Fibroblast of upper back skin (primary cell): ENCODE measurements at places on chromosomes 5 and 9.

DNA sequence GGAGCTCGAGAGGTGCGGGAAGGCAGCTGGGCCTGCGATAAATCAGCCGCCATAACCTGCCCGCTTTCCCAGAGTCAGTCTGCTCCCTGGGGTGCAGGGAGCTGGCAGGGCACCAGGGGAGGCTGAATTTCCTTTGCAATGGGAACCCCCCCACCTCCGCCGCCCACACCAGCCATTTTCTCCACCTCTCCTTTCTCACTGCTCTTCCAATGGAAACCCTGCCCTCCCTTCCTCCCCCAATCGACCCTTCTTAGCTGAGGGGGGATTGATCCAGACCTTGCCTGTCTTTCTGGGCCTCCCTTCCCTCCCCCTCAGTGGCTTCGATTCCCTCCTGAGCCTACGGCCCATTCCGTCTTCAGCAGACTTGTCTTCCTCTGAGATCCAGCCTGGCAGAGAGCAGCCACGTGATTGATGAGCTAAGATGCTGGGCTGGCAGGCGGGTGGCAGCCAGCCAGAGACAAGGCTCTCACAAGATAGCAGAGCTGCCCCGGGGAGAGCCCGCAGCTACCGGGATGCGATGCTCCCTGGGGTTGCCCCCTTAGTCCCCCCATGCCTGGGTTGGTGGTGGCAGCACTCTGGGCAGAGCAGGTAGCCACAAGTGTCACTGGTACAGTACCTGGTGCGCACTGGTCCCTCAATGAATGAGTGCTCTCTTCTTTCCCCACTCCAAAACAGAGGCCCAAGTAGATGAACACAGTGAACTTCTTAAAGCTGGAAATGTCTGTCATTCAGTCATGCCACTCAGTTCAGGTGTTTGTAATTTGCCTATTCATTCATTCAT, 53.7 kb upstream of the FABP6 start:
- peak; percentile 26 for DNase-seq

DNA sequence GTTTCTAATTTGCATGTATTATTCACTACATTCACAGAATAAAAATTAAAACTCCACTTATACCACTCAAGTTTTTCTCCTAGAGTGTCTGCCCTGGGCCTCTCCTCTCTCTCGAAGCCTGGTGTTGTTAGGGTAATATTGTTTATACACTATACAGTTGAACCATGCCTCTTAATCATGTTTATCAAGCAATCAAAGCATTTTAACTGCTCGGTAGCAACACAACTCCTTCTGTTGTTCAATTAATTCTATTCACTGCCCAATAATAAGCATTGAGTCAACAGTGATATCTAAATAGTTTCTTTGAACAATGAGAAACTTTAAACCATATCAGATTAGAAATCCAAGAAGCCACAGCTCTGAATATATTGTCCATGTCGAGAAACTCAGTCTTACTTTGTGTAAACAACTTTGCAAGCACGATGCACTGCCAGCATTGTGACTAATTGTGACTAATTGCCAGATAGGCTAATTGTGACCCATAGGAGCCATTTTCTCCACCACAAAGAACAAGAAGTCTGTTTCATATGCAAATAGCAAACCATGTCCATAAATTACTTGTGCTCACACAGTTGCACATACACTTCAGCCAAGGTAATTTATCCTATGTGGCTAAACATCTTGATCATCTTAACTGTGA, at the start of gene DNAH5:
Gene DNAH5, minus strand, starts transcription at position 129 of the 640 bp plus-strand sequence. CDS start 250 bp downstream, outside the sequence.
- no peak for DNase-seq

DNA sequence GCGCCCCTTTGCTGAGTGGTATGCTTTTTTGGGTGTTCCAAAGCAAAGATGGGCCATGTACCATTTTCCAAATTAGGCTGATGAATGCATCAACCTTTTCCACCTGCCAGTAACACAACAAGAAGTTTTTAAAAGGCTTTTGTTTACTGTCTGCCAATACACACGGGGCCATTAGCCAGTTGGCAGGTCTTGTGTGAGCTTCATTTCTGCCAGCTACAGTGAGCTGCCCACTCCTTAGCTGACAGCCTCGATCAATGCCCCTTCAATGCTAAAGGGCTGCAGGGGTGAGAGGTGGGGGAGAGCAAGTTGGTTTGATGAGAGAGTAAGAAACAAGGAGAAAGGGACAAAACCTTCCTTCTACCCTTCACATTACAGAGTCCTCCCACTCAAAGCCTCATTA, 128.7 kb downstream of the C5orf15 start:
- DNase-seq = no peak

DNA sequence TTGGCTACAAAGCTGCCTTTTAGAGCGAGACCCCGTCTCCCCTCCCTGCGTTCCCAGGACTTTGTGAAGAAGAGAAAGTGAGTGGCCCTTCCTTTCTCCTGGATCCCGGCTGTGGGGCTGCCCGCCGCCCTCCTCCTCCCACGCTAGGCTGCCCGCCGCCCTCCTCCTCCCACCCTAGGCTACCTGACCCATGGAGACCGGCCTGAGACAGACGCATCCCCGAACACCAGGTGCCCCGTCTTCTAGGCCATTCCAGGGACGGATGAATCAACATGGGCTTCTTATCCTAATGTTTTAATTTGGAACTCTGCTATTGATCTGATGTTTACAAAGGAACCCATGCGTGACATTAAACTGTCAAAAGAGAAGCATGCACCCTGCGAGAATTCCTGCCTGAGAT, 117.3 kb upstream of the LPCAT1 start:
- DNase-seq = no peak

DNA sequence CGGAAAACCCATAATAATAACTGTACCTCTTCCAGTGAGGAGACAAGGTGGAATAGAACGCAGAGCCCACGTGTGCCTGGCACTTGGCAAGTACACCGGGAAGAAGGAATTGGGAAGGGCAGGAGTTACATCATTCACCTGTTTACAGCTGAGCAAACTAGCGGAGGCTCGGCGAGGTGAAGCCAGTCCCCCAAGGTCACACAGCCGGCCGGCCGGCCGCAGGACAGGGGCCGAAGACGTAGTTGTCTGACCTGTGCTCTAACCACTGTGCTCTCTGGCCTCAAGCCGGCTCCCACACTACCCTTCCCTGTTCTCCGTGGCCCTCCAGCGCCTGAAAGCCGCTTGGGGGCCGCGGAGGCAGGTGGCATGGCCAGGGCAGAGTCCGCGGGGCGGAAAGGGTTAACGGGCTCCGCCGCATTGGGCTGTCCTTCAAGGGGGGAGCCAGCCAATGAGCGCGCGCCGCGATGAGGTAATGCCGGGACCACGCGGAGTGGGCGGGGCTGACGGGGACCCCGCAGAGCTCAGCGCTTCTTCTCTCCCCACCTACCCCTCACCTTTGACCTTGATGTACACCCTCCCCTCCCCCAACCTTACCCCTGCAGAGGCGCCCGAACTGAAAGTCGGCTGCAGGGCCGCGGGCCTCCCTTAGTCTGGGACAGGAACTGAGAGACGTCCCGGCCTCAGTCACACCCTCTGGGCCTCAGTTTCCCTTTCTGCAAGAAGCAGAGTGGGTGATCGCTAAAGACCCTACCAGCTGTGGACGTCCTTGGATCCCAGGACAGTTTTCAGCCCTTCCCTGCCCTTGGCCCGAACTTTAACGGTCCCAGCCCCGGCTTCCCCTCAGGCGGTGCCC, 125.1 kb downstream of the C9orf50 start:
- peak; percentile 93 for DNase-seq

DNA sequence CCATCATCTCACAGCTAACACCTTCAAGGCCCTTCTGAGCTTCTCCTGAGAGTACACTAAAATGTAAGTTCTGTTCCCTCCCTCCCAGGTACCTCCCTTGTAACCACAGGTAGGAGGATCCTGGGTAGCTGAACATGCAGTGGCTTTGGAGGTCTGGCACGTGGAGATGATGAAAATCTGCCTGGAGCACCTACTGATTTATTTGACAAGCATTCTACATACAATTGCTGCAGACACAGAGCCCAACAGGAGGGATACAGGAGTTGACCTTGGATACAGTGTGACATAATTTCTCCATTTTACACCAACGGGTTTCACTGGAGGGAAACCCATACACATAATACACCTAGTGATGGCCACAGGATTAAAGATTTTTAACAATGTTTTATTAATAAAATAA, 478.7 kb downstream of the SEMA5A start:
- DNase-seq = no peak

DNA sequence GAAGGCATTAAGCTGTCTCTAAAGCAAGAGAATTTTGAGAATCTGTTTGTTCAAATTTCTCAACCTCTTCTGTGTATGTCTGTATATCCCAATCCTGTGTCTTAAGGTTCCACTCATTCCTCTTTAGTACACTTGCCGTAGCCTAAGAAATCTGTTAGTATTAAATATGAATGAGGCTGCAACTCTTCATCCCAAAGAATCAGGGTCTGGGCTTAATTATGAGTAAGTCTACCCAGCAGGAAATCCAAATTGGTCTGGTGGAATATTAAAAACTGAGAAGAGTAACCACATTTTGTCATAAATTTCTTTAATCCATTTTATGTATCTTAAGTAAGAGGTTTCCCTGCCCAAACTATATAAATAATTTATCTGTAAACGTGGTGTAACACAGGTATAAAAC, 1171.2 kb downstream of the CDH12 start:
- peak; percentile 62 for DNase-seq

DNA sequence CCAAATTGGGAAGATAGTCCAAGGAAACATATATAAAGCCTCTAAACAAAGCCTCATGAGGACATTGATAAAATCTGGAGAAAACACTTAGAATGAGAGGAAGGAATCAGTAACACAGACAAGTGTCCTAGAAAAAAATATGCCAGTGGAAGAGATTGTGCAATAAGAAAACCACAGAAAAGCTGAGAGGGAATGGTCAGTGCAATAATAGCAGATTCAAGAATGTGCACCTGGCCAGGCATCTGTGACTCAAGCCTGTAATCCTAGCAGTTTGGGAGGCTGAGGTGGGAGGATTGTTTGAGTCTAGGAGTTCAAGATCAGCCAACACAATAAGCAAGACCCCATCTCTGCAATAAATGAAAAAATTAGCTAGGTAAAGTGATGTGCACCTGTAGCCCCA, 691.2 kb upstream of the CDH6 start:
- DNase-seq = peak; percentile 19

DNA sequence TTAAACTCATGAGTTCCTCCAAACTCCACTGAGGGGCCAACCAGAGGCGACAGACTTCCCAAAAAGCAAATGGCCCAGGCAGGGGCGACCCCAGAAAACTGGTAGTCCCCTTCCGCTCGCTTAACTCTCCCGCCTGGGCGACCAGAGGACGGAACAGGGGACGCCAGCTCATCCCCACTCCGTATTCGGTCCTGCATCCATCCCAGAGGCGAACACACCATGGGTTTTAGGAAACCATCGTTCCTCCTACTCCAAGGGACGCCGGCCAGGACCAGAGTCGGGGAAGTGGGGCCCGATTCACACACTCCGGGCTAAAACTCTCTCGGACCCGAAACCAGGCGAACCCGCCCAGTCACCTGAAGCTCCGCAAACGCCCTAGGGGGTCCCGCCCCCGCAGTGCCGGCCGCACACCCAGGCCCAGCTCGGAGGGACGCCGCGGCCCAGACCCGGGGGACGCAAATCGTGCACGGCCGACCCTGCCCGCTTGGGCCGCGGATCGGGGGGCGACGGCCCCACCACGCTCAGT, 478 bp downstream of the TEX10 start:
- no peak for DNase-seq

- DNase-seq = no peak
Observed at GRCh38 chr9:6996061-6996854, 238.5 kb downstream of the KDM4C start.

DNA sequence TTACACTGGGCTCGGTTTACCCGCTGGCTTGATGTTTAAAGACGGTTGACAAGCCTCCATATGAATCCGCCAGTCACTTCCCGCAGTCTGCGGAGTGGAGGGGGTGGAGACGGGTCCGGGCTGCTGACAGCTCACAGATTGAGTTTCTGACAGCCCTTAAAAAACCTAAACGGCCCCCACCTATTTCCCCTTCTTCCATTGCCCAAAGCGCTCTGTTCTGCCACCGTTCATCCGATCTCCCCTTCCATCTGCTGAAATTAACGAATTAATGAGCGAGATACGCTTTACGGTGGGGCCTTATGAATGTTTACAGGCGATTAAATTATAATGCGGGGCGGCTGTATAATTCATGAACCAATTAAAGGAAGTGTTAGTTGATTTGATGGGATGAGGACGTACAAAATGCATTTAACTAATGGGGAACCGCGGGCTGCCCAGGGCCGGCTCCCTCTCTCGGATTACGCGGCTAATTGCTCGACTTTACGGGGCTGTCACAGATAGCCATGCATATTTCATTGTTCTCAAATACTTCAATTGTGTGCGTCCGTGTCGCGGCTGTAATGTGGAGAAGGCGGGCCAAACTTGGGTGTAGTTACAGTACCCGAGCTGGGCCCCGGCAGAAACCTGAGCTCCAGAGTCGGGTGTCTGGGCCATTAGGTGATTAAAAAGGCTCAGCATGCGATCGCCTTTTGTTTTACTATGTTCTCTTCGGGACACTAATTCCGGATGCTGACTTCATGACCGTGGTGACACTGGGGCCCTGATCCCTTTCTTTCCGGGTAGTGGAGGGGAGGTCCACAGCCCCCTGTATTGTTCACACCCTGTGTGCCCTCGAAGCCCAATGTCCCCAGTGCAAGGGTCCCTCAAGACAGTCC, 74.9 kb downstream of the GTF3C4 start:
- DNase-seq = no peak

- DNase-seq = no peak
Observed at GRCh38 chr5:58503390-58504046, 12.3 kb downstream of the GAPT start.

DNA sequence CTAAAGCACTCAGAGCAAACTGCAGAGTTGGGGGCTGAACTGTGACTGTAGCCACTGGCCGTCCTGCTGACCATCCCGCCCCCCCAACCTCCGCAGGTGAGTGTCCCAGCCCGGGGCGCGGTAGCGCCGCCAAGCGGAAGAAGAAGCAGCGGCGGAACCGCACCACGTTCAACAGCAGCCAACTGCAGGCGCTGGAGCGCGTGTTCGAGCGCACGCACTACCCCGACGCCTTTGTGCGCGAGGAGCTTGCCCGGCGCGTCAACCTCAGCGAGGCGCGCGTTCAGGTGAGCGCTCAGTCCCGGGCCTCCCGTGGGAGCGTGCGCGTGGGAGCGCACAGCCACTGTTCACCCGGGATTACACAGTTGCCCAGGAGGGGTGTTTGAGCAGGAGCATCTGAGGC, 33.7 kb downstream of the PTGES start:
- no peak for DNase-seq

GRCh38 chr5:124072570-124072969, 560.6 kb downstream of the CSNK1G3 start:
- DNase-seq = no peak

- DNase-seq = no peak
Observed at GRCh38 chr5:140574165-140574564, 9.5 kb downstream of the SLC35A4 start.

DNA sequence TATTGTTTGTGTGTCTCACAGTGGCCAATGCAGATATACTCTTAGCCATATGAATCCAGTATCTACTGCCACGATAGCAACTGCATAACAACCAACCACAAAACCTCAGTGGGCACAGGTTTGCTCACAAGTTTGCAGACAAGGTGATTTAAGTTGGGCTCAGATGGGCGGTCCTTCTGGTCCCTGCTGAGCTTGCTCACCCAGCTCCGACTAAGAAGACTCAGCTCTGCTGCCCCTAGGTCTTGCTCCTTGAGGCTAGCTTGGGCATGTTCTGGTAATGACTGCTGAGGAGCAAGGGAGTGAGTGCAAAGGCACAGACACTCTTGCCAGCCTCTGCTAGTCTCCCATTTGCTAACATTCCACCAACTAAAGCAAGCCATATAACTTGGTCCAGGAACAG, 52.6 kb downstream of the MTX3 start:
- DNase-seq = no peak
